Activated CD4-positive, CD25-positive, alpha-beta regulatory T cell treated with anti-CD3 and anti-CD28 coated beads, Interleukin-2, amount 50 U/mL, for 16 hours (primary cell): ENCODE measurements at places on chromosomes 12 and 14.

- peak; percentile 30 for DNase-seq
Measured at GRCh38 chr14:97602438-97603117, 805.4 kb downstream of the VRK1 start.

GRCh38 chr12:13588574-13588973 is 392.0 kb downstream of the EMP1 start:
- no peak for DNase-seq

DNA sequence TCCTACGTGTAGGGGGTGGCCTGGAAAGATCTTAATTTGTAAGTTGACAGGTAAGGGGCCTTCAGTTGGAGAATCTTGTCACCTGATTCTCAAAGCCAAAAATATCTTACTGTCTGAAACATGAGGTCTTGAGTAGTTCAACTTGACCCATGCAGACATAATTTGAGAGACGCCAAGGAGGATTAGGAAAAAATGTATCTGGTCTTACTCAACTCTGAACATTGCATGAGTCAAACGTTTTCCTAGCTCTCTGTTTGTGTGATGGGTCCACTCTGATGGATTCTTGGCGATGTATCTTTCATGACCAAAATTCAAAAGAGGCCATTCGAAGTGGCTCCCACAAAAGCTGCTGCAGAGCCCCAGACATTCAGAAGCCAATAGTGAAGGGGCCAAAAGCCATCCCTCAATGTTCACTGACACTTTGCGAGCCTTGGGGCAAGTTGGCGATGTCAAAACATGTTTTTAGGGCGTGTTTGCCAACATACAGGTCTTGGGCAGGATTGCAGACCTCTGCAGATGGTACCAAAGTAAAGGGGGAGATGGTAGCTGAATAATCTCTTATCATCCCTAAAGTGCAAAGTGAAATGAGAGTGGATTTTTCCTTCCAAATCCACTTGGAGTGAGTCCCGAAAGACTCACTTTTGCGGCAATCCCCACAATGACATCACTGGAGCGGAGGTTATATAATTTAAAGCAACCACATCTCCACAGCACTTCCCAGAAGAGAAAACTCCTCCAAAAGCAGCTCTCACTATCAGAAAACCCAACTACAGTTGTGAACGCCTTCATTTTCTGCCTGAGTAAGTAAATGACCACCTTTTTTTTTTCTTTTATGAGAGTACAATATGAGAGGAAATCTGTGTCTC is at the start of gene BDKRB1:
Gene BDKRB1 (plus strand): TSS at position 710 of the 866 bp plus-strand sequence. CDS start 7,473 bp downstream, outside the sequence.
- no peak for DNase-seq

GRCh38 chr12:76426160-76426559 is 77.9 kb upstream of the BBS10 start:
- no peak for DNase-seq

- no peak for DNase-seq
Measured at GRCh38 chr12:49953961-49954846, 3.7 kb downstream of the AQP2 start.

DNA sequence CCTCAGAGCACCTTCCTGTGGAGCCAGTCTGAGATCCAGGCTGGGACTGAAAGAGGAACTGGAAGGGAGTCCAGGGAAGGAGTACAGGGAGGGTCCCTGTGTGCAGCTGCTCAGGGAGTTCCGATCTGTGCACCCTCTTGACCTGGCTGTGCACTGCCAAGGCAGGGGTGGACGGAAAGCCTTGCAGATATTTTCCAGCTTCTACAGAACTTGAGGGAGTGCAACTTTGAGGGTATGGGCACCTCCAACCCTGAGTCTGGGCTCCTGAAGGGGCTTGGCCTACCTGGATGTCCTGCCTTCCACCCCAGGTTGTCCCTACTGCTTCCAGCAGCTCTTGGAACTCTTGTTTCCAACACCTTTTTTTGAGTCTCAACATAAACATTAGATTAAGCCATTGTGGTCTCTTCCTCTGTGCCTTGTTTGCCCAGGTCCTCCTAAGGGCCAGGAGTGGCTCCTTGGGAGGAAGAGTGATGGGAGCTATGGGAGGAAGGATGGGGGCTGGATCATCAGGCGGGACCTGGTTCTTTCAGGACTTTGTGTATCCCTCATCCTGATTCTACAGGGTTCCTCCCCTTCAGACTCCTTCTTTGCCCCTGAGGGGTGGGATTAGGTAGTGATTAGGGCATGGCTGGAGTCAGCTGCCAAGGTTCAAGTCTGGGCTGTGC is 3.5 kb downstream of the KRT7 start:
- DNase-seq, result no peak

GRCh38 chr12:24664161-24664880 is 284.6 kb downstream of the BCAT1 start:
- DNase-seq, result no peak

GRCh38 chr12:50246873-50247612 is 36.3 kb downstream of the LIMA1 start:
- DNase-seq, result no peak

- no peak for DNase-seq
Measured at GRCh38 chr14:77037215-77037937, 8.9 kb upstream of the IRF2BPL start.

GRCh38 chr14:94548131-94548998 is 12.9 kb upstream of the SERPINA4 start:
- no peak for DNase-seq

- DNase-seq, result no peak
Measured at GRCh38 chr14:83147006-83147405, 1613.4 kb upstream of the SEL1L start.

- DNase-seq, result no peak
Measured at GRCh38 chr14:60288279-60288678, 39.3 kb downstream of the PPM1A start.

GRCh38 chr12:82593901-82594396 is 92.8 kb upstream of the TMTC2 start:
- no peak for DNase-seq

DNA sequence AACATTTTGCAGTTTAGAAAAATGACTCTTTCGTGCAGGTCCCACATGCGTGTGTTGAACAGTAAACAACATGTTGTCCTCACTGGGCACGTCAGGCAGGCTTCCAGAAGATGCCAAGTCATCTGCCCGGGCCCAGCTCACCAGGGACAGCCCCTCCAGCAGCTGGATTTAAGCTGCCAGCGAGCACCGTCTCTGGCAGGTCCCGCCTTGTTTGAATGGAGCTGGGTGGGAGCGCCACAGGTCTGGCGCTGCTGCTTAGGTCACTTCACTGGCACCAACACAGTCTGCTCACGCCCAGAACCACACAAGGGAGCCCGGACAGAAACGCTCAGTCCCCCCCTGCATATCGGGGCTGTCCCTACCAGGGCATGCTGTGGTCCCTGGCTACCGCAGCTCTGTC is 33.1 kb upstream of the MMP17 start:
- no peak for DNase-seq

- DNase-seq, result no peak
Measured at GRCh38 chr14:88563845-88564244, 1.0 kb downstream of the ZC3H14 start.

GRCh38 chr12:69524755-69525469 is 54.7 kb downstream of the FRS2 start:
- no peak for DNase-seq

DNA sequence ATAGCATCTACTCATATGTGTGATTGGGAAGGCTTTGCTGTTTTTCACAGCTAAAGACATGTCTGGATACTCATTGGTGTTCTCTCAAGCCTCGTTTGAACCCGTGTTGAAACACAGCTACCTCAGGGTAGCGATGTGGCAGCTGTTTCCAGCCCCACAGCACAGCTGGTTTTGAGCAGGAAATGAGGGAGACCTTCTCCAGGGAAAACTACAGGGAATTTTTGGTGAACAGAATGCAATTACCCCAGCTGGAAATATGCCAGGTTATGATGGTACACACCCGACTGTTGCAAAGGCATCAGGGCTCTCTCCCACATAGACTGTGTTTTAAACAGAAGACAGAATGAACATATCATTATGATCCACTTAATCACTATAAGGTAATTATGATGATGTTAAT is 828.9 kb downstream of the VRK1 start:
- no peak for DNase-seq

DNA sequence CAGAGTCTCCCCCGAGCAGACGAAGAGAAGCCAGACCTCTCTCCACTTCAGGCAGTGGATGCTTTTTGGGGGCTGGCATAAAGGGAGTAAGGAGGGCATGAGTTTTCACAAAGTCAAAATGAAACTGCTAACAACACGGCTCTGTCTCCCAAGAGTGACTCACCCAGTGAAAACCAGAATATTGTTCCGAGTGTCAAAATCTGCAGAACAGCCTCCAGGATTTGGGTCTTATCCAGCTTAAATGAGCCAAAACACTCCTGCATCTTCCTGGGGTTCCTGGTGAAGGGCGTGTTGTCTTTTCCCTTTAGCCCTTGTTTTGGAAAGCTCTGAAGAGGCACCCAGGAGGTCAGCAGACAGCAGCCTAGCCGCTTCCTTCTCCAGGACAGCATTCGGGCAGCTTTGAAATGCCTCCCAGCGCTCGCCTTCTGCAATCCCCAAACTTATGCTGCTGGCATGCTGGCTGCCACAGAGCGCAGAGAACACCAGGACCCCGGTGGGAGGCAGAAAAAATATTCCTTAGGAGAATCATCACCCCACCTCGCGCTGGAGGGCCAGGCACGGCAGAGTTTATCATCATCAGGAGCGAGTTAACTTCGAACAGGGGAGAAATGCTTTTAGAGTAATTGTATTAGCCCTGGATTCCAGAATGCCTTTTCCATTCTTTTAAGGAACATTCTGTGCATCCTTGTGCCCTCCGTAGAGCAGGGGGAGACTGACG is 117.7 kb upstream of the NCOR2 start:
- DNase-seq, result no peak

DNA sequence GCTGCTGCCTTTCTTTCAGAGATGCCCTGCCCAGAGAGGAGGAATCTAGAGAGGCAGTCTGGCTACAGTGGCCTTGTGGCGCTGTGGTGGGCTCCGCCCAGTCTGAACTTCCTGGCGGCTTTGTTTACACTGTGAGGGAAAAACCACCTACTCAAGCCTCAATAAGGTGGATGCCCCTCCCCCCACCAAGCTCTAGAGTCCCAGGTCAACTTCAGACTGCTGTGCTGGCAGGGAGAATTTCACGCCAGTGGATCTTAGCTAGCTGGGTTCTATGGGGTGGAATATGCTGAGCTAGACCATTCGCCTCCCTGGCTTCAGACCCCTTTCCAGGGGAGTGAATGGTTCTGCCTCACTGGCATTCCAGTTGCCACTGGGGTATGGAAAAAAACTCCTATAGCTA is 25.6 kb downstream of the SPATA7 start:
- no peak for DNase-seq

GRCh38 chr12:26338586-26339572 is 143.5 kb downstream of the SSPN start:
- no peak for DNase-seq

- no peak for DNase-seq
Measured at GRCh38 chr12:46089414-46090162, 99.2 kb upstream of the SCAF11 start.

GRCh38 chr12:111444314-111444924 is 38.7 kb downstream of the SH2B3 start:
- no peak for DNase-seq

- DNase-seq, result no peak
Measured at GRCh38 chr12:88172844-88173407, 30.8 kb downstream of the TMTC3 start.

- DNase-seq, result no peak
Measured at GRCh38 chr14:33127531-33127930, 188.9 kb downstream of the NPAS3 start.

- no peak for DNase-seq
Measured at GRCh38 chr12:127774828-127775227, 492.1 kb upstream of the TMEM132C start.

DNA sequence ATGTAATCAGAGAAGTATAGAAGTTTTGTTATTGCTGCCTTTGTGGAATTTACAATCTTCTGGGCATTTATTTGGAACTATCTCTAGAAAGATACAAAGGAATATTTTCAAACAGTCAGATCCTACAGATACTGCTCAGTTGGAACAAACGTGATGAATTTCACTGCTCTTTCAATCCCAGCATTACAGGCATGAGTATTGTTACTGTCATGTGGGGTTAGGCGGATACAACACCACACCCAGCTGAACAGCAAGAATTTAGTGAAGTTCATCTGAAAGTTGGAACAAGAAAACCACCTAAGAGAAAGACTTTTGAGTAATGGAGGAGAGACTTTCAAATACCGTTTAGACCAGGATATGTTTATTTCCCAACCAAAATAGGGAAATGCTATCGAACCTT is 123.3 kb upstream of the PLXNC1 start:
- no peak for DNase-seq

- no peak for DNase-seq
Measured at GRCh38 chr14:50619569-50620141, 48.5 kb downstream of the SAV1 start.

DNA sequence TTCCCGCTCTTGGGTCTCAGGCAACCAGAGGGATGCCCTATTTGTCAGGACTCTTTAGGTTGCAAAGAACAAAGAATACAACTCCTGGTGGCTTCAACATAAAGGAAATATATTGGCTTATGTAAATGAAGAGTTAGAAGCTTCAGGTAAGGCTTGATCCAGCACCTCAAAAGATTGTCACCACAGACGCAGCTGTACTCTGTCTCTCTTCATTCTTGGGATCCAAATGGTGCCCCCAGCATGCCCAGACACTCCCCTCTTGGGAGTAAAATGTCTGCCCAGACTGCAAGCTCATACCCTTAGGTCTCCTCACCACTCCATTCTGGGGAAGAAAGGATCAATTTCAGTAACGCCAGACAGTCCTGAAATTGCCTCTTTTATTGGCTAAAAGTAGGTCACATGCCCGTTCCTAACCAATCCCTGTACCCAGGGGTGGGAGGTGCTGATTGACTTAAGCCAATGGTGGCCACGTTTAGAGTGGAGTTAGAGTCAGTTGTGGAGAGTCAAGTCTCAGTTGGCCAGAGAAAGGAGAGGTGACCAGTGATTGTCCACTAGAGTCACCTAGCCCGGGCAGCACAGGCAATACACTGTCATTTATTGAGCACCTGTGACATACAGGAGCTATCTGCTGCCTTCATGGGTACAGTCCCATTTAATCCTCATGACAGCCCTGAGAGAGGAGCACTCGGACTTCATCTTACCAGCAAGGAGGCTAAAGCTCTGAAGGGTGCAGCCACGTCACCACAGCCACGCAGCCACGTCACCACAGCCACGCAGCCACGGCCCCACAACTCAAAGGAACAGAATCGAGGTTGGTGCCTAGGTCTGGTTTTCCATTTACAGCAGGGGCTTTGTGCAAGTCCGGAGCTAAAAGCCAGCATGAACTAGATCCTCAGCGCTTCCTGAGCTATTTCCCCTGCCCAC is 19.7 kb upstream of the BEGAIN start:
- no peak for DNase-seq
